Left renal cortex interstitium (tissue), 4 donors: ENCODE measurements at places on chromosomes 6 and 20.

DNA sequence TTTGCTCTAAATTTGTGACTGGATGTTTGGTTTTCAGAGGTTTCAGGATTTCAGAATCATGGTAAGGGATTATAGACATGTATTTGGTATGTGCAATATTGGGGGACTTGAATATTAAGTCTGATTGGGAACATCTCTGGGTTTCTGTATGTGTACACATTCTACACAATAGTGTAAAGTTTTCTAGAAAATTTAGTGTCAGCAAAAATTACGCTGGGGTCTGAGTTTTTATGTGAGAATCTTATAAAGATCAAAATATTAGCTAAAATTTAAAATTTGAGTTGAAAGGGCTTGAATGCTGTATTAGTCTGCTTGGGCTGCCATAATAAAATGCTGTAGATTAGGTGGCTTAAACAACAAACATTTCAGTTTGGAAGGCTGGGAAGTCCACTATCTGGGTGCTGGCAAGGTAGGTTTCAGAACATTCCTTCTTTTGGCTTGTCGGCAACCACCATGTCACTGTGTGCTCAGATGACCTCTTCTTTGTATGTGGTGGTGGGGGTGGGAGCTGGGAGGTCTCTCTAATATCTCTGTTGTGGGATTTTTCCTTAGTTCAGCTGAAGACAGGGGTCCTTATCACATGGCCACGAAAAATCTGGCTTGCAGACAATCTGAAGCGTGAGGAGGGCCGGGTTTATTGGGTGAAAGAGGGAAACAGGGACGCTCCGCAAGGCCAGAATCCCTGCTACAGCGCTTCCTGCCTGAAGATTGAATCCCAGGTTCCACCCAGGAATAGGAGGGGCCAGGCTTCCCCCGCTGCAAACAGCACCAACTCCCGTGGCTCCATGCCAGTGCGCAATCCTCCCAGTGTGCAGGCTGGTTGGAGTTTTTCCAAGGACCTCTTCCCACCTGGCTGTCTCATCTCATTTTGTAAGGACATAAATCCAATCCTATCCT lies 299.7 kb downstream of the PLCB1 start:
- no peak for DNase-seq

- DNase-seq, result no peak
Measured at GRCh38 chr20:51184289-51184688, 161.4 kb upstream of the KCNG1 start.

DNA sequence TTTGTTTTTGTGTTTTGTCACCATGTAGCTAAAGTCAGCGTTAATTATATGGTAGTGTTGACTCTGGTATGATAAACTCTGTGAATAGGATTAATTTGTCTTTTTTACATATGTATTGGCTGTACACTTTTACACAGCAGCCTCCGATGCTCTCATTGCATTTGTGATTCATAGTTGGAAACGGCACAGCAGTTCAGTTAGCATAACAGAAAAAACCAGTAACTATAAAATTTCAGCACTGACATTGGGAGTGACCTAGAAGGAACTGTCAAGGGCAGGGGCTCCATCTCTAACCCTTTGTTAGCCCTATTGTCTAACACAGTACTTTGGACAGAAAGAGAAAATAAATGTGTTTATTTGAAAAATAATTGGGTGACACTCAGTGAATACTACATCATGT lies 5.6 kb upstream of the BEND6 start:
- DNase-seq, result no peak

GRCh38 chr20:7147220-7147601 lies 379.7 kb downstream of the BMP2 start:
- no peak for DNase-seq

DNA sequence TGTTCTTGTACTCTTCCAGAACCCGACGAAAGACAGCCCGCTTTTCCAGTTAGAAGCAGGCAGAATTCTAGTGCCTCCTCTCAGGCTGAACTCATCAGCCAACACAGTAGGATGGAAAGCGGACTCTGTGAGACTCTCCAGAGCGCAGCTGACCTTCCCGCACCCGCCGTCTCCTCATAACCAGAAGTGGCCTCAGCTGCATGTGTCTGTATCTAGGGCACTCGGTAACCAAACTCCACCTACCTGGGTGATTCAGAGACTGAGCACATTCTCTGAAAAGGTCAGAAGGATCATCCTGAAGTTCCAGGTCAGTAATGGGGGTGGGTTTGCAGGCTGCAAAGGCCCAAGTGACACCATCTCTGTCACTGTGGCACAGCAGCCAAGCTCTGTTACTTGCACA lies 66.7 kb upstream of the NFATC2 start:
- DNase-seq, result no peak
